T-helper 2 cell treated with Interferon-gamma antibody and Interleukin-4, amounts not matched to agents 100 ng/mL and 5 ng/mL, for 36 hours (primary cell): ENCODE measurements at places on chromosomes 16 and 17. TPM values are rescaled to one million over a fixed set of nuclear protein-coding genes. Genes with fewer than 3 reads are reported as not detected.

Gene SPATA33
- 16.6 and 19.5 TPM in 2 replicates for total RNA-seq

Gene HERPUD1
- total RNA-seq: 148 and 155 TPM in 2 replicates

Gene NOS2
- total RNA-seq: not detected in 2 replicates

Gene FOXC2
- not detected in 2 replicates for total RNA-seq

Gene CHST4
- total RNA-seq: not detected in 2 replicates

Gene GAA
- total RNA-seq: 15.1 and 17.7 TPM in 2 replicates

Gene CRISPLD2
- 0.50 and 0.57 TPM in 2 replicates for total RNA-seq

Gene C16orf74
- 0.16 and 0.34 TPM in 2 replicates for total RNA-seq

Gene CRHR1
- not detected in 2 replicates for total RNA-seq
